ENCODE measurements at places on chromosomes 2 and 18. TPM values are rescaled to one million over a fixed set of nuclear protein-coding genes. Genes with fewer than 3 reads are reported as not detected.

DNA sequence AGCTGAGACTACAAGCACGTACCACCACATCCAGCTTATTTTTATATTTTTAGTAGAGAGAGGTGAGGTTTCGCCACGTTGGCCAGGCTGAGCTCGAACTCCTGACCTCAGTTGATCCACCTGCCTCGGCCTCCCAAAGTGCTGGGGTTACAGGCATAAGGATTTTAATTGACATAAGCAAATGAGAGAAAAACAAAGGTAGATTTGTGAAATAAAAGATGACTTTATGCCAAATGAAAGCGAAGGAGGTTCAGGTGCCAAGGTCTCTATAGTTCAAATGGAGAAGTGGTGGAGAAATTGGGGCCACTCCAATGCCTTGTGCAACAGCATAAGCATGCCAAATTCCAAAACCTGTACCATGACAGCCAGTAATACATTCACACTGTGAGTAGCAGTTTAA is 180.6 kb downstream of the MREG start:
- no peak for DNase-seq

DNA sequence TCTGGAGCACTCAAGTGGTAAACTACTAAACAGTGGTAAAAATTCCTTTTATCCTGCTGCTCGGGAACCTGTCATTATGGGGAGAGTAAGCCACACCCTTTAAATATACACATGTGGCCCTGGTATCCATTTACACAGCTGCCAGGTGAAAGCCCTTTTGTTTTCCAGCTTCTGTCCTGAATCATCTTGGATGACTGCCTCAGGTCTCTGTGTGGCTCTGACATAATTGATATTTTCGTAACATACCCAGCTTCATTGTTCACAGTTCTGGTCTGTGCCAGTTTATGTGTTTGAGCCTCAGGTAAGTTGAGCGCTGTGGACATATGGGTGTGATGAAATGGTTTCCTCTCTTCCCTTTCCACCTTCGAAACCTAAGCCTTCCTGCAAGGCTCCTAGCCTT is 15.7 kb upstream of the TTC39C start:
- peak; percentile 57 for DNase-seq

- no peak for DNase-seq
These were observed 21.9 kb downstream of the ATOH8 start for GRCh38 chr2:85775406-85776381.

- no peak for DNase-seq
These were observed 10.4 kb upstream of the DOCK10 start for GRCh38 chr2:225052703-225053102.

GRCh38 chr18:74774486-74774885 is 176.8 kb downstream of the ZNF407 start:
- DNase-seq = no peak

- no peak for DNase-seq
These were observed 61.0 kb downstream of the EIPR1 start for GRCh38 chr2:3316456-3317276.

DNA sequence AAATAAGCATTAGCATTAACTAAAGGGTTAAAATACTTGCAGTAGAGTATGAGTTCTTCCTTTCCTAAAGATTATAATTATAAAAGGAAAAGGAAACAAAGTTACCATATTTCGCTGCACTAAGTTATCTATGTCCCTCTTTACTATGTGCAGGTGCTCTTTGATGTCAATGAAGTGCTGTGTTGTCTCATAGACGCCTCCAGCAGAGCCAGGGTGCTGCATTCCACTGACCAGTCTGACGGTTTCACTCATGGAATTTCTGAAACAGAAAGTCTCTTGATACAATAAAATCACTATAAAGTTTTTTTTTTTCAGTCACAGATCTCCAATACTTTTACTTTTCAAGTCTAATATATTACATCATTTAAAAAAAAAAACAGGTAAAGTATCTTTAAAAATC is 14.5 kb upstream of the CPLX4 start:
- no peak for DNase-seq

GRCh38 chr2:11746807-11747459 is 501 bp downstream of the LPIN1 start:
- peak; percentile 30 for DNase-seq

DNA sequence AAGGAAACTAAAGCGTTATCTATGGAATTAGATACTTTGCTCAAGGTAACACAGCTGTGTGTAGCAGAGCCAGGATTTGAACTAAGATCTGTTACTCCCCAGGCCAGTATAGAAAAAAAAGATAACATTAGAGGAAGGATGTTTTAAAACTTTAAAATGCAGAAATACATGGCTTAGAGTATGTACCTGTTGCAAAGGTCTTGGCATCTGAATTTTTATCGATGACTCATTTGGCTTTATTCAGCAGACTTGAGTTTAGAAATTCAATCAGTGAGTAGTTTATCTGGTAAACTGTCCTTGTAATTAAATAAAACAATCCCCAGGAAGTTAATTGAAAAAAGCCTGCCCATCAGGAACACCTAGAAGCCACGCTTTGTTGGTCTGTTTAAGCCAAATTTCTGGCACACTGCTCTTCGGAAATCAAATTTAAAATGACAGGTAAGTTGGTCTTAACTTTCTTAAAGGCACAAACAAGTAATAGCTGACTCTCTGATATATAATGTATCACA is 36.9 kb downstream of the SCN9A start:
- no peak for DNase-seq

GRCh38 chr2:38090928-38091327 is 15.0 kb upstream of the CYP1B1 start:
- DNase-seq = no peak

- DNase-seq = peak; percentile 63
These were observed 12.9 kb downstream of the ADCY3 start for GRCh38 chr2:24907116-24907515.

DNA sequence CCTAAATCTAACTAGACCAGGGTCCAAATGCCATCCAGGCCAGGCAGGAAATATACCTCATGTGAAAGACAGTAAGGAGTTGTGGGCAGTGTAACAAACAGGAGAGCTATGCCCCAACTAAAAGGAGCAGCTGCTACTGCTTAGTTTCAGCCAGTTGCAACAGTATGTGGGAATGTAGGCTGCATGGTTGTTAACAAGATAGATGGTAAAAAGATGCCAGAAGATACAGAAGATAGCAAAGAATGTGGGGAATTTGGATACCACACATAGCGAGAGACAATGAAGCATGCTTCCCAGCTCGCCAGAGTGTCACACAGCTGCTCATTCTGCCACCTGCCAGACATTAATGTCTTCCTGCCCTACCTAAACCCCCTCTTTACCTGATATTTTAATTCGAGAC is 39.4 kb upstream of the CYBRD1 start:
- peak; percentile 76 for DNase-seq

DNA sequence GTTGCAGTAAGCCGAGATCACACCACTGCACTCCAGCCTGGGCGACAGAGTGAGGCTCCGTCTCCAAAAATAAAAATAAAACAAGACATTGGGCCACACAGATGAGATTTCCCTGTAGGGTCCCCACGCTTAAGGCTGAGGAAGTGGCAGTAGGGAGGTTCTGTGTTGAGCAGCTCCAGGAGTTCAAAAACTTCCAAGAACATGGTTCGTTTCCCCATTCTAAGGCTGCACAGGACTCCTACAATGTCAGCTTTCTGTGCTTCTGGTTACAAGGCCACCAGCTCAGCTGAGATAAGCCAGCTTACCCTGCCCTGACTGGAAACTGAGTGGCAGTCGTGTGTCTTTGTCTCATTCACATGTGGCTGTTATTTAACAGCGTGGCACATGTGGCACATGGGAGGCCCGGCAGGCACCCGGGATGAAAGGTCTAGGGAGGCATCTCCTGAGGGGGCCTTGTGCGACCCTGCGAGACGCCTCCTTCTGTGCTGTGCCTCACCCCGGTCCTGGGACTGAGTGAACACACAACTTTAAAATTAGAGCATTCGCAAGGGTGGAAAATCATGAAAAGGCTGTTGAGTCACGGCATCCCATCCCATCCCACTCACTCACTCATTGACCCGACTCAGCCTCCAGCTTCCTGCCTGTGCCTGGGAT is 7.7 kb downstream of the ITGB1BP1 start:
- no peak for DNase-seq

DNA sequence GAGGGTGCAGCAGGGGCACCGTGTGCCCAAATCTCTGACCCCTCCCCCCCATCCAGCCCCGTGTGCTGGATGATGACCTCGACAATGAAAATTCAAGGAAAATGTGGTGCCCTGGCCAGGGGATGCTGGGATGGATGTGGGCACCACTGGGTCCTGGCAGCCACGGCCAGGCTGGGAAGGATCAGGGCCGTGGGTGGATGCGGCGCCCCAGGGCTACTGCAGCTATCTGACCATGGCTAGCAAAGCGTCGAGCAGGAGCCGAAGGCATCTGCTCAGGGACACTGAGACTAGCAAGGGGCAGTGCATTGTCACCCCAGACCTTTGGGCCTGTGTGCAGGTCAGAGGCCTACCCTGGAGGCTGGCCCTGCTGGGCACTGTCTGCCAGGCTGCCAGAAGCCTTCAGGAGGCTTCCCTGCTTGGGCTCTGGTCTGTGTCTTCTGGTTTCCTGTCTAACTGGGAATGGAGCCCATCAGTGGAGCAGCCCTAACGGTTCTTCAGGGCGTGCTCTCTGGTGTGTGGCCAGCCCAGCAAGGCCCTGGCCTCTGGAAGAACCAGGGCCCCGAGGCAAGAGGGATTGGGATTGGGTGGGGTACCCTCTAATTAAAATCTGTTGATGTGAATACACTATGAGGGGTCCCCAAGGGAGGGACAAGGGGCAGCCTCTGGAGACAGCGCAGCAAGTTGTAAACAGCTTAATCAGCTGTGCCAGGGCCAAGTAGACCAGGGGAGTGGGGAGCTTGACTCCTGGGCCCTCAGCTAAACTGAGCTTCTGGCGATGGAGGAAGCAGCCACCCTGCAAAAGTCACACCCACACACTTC is 98.0 kb downstream of the STPG4 start:
- no peak for DNase-seq

DNA sequence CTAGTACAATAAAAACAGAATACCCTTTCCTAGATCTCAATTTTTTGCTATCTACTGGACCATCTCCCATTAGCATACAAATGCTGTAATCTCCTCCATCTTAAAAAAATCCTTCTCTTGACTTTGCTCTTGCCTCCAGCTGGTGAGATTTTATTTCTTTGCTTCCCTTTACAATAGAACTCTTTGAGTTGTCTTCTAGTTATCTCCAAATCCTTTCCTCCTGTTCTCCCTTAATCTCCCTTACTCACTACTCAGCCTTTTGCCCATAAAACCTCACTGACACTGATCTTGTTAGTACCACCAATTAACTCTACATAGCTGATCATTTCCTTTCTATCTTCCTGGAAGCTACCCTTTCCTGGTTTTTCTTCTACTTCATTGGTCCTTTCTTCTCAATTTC is 63.5 kb upstream of the FRZB start:
- DNase-seq = no peak

DNA sequence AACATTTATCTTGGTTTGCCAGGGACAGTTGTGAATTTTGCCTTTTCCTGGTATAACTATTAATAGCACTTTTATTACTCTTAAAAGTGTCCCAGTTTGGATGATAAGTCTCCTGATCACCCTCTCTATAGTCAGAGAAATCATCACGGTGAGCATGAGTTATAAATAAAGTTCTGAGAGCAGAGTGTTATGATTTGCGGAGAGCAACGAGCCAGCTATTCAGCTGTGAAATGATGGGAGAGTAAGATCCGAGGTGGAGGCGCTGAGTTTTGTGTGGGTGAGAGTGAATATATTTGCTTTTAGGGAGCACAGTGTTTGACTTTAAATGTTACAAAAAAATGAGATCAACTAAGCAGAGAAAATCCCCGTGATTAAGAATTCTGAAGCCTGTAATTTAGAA is 179.6 kb downstream of the DSC3 start:
- DNase-seq = no peak

DNA sequence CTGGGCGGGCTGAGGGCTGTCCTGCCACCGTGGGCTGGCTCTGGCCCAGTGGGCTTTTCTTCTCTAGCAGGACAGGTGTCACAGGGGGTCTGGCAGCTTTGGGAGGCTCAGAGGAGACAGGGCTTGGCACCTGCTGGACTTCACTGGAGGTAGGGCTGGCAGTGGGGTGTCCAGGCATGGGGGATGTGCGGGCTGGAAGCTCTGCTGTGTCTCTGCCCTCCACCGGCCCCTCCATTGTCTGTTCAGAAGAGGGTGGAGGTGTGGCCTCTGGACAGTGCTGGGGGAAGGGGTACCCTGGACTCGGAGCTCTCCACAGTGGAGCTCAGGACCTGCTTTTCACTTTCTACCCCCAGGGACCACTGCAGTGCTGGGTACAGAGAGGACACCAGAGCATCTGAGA is 9.2 kb downstream of the PTPRN start:
- DNase-seq = no peak

GRCh38 chr2:23692851-23693605 is 233.9 kb downstream of the ATAD2B start:
- DNase-seq = no peak

DNA sequence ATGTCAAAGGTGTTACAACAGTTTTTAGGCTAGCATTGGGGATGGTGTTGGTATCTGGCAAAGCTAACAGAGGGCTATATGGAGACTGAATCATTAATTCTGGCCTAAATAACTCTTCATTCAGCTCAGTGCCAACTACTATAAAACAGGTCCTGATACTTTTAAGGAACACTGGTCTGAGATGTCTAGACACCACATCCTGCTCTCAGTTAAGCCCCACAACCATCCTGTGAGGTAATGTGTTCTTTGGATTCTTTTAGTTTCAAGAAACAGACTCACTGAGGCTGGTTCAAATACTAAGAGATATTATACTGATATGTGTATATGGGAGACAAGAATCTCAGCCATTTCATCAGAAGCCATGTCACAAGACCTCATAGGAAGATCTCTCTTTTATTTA is 14.2 kb upstream of the HK2 start:
- no peak for DNase-seq

DNA sequence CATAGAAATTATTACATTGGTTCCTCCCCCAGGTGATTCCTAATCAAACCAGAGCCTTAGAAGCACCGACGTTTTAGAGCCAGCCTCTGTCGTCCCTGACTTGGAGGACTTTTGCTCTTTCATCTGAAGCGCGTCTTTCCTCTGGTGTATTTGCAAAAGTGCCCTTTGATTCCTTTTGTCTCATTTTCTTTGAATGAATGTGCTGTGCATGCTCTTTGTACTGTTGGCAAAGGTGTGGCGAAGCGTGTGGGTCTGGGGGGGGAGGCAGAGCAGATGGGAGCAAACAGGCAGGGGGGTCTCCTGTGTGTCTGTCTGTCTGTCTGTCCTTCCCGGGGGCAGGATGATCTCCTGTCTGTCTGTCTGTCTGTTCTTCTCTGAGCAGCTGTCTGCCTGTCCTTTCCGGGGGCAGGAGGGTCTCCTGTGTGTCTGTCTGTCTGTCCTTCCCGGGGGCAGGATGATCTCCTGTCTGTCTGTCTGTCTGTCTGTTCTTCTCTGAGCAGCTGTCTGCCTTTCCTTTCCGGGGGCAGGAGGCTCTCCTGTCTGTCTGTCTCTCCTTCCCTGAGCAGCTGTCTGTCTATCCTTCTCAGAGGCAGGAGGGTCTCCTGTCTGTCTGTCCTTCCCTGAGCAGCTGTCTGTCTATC is 205.5 kb upstream of the MYT1L start:
- no peak for DNase-seq

GRCh38 chr2:139000131-139000785 is 220.1 kb upstream of the NXPH2 start:
- DNase-seq = no peak

The PLEK gene
- total RNA-seq = not detected

The DUSP19 gene
- 5.3 TPM for total RNA-seq

The PDE11A gene
- 1.2 TPM for total RNA-seq

The AMER3 gene
- total RNA-seq = not detected

The MYO7B gene
- not detected for total RNA-seq

The COL6A3 gene
- 9.1 TPM for total RNA-seq

The SERPINB4 gene
- not detected for total RNA-seq

The LOXL3 gene
- 3.4 TPM for total RNA-seq

The PKP4 gene
- total RNA-seq = 35.7 TPM

The MEP1B gene
- 0.08 TPM for total RNA-seq

The ALLC gene
- not detected for total RNA-seq

The ADD2 gene
- total RNA-seq = not detected

The GBX2 gene
- 0.26 TPM for total RNA-seq

Data from myocyte (in vitro differentiated cells).